Astrocyte (in vitro differentiated cells and primary cell): ENCODE measurements at places on chromosomes 3 and 15.

- DNase-seq, result no peak
Measured at GRCh38 chr3:19151171-19151570, 2.9 kb downstream of the KCNH8 start.

- peak; percentile 48 for DNase-seq
Measured at GRCh38 chr3:81465510-81466200, 295.8 kb downstream of the GBE1 start.

- no peak for DNase-seq
Measured at GRCh38 chr3:39110041-39110639, 2.7 kb downstream of the TTC21A start.

DNA sequence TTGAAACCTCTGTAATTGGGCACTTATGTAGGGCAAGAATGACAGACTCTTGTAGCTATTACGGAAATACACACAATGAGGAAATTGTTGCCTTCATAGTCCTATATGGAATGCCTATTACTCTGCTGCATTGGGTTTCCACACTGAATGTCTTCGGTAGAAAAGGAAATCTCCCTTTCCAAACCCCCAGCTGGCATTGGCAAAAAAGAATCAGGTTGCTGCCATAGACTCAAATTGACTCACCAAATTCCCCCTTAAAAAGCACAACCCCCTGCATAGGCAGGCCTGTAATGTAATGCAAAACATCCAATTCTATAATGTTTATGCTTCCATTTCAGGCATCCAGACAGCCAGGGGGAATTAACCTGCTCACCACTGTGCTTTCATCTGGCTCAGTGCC is 44.8 kb upstream of the NTRK3 start:
- DNase-seq, result no peak

- DNase-seq, result no peak
Measured at GRCh38 chr15:67883234-67883773, 43.5 kb upstream of the RNU6-1 start.

- peak; percentile 29 for DNase-seq
Measured at GRCh38 chr15:91040856-91041255, 18.5 kb upstream of the VPS33B start.
